ENCODE measurements at places on chromosomes 13 and 19.

DNA sequence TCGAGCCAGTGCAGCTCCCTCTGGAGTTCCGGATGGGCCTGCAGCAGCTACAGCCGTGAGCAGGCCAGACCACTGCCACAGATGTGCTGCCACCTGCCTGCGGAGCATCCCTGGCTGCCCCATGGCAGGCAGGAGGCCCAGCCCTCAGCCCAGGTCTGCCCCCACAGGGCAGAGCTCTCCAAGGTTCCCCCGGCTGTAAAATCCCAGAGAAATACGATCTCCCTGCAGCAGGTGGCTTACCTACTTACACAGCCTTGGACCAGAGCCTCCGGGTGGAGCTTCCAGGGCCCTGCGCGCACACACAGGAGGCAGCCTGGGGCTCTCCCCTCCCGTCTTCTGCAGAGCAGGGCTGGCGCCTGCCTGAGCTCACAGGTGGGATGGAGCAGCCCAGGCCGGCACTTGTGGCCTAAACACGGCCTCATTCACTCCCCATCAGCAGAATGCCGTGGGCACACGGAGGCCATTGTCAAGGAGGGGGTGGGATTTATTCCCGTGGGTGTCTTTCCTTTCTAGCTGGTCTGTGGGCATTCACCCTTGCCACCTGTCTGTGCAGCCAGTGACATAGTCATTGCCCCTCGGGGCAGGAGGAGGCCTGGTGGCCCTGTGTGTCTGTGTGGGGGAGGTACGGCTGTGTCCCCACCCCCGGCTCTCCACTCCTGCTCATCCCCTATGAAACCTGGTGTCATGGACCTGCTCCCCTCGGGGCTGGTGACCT is 118.0 kb downstream of the KDM4B start:
- no peak for DNase-seq

DNA sequence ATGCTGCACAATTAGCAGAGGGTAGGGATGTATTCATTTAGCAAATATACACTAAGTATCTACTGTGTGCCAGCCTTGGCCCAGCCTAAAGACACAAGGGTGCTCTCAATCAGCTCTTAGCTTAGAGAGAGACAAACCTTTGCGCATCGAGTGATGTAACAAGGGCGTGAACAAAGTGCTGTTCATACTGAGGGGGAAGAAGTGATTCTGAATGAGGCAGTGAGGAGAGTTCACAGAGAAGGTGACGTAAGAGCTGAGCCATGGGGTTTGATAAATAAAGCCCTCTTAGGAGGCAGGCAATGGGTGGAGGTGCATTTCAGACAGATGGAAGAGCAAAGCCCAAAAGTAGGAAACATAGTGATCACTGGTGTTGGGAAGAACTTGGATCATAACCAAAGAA is 68.5 kb downstream of the FLT1 start:
- no peak for DNase-seq

- DNase-seq = no peak
Measured at GRCh38 chr19:15666883-15667282, 6.0 kb upstream of the CYP4F12 start.

DNA sequence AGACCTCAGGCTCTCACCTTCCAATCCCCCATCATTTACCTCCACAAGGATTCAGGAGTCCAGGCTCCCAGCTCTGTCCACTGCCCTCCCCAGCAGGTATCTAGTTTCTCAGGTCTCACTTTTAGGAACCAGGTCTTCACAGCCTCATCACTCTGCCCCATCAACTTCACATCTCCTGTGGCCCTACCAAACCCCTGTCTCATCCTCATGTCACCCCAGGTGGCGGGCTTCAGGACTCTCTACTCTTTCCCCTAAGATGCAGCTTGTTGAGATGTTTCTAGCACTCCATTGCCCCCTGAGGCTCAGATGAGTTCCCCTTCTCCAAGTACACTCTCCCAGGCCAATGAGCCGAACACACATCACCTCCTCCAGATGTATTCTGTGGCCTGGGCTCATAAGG is 1.5 kb downstream of the PPFIA3 start:
- DNase-seq = no peak

- DNase-seq = no peak
Measured at GRCh38 chr19:49362929-49363267, 682 bp upstream of the TEAD2 start.

- DNase-seq = no peak
Measured at GRCh38 chr19:14320253-14320652, 61.0 kb upstream of the ADGRE5 start.

- no peak for DNase-seq
Measured at GRCh38 chr13:91053318-91054065, 294.0 kb upstream of the MIR17HG start.

GRCh38 chr19:2543463-2544442 is 67.8 kb downstream of the GADD45B start:
- peak; percentile 99 for DNase-seq

DNA sequence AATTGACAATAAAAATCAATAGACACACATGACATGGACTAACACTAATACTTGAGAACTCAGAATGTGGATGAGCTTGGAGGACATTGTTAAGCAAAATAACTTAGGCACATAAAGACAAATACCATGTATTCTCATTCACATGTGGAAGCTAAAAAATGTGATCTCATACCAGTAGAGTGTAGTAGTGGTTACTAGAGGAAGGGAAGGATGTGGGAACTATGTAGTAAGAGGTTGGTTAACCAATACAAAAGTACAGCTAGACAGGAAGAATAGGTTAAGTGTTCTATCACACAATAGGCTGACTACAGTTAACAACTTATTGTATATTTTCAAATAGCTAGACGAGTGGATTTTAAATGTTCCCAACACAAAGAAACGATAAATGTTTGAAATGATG is 415.8 kb upstream of the KLF12 start:
- DNase-seq = no peak

DNA sequence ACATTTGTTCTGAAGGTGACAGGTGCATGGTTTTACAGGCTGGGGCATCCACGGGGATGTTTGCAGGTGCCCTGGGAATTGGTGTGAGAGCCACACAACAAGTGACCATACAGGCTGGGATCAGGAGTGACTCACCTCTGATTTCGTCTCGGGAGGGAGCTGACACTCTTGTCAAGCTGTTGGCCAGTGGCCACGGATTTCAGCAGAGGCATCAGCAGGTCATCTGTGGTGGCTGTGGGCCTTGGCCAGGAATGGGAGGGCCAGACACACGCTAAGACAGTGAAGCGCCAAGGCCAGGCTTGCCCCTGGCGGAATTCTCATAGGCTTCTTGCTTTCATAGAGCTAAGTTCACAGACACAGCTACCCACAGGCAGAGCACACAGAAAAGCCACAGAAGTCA is 108.6 kb downstream of the HSPH1 start:
- no peak for DNase-seq

- DNase-seq = no peak
Measured at GRCh38 chr19:39557811-39558623, 18.1 kb upstream of the EID2 start.

- no peak for DNase-seq
Measured at GRCh38 chr19:13215572-13216380, 65.6 kb downstream of the IER2 start.

DNA sequence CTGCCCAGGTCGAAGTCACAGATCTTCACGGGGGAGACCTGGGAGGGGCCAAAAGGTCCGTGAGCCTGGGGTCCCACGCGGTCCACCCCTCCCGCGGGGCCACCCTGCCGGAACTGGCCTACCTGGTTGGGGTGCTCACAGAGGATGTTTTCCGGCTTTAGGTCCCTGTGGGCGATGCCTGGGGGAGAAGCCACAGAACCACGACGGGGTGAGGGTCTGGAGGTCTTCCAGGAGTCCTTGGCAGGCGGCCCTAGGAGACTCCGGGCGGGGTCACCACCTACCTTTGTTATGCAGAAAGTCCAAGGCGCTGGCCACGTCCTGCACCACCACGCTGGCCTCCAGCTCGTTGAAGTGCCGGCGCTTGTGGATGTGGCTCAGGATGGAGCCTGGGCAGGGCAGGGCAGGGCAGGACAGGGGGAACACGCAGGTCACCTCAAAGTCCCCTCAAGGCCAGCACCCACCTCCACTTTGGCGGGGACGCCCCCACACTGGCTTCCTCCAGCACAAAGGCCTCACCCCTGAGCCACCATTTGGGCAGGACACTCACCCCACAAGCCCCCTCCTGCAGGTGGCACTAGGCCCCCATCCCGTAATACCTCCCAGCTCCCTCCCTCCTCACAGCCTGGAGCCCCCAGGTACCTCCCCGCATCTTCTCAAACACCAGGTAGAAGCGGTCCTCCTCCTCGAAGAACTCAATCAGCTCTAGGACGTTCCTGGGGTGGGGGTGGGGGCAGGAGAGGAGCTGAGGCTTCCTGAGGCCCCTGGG is 8.4 kb downstream of the MKNK2 start:
- peak; percentile 91 for DNase-seq

DNA sequence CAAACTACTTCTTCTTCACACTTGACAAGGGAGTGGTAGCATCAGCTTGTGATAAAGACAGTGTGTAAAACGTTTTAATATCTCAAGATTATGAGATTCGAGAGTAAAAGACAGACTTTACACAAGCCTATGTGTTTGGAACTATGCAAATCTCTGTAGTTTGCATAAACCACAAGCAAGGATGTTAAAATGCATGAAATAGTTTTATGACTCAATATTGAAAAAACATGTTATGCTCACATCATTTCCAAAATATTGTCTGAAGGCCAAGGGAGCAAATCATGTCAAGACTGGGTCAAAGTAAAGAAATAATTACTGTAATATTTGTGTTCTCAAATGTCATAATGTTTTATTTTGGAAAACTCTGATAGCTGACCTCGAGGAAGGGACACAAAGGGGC is 316.8 kb upstream of the KLF12 start:
- no peak for DNase-seq

- DNase-seq = no peak
Measured at GRCh38 chr13:28492569-28493367, 2.2 kb downstream of the FLT1 start.

GRCh38 chr19:55166530-55167268 is at the start of gene DNAAF3:
DNAAF3 (minus strand) TSS chr19:55166613; CDS start chr19:55166413, 200 bp downstream.
- peak; percentile 95 for DNase-seq

GRCh38 chr19:6068711-6069110 is 41.6 kb downstream of the RFX2 start:
- peak; percentile 8 for DNase-seq

DNA sequence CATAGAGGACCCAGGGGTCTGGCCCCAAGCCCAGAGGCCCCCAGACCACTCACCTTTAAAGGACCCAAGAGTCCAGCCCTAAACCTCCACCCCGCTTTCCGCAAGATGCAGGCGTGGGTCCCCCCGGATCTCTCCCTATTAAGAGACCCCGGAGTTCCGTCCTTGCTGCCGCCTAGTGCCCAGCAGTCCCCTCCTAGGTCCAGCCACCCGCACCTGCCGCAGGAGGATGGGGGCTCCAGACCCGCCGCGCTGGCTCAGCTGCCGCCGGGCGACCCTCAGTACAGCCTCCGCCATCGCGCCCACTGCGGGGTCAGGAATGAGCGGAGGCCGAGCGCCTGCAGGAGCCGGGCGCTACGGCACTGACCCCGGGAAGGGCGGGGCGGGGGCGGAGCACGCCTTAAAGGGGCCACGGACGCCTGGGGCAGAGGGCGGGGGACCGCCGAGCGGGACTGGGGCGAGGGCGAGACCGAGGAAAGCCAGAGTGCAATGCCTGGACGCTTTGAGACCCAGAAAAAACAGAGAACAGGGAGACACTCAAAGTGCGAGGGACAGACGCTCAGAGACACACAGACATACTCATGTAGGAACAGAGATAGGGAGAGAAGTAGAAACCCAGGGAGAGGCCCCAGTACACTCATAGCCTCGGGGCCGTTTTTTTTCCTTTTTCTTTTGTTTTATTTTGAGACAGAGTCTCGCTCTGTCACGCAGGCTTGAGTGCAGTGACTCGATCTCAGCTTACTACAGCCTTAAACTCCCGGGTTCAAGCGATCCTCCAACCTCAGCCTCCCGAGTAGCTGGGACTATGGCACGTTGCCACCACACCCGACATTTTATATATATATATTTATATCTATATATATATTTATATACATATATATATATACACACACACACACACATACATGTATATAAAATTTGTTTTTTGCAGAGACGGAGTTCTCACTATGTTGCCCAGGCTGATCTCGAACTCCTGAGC is at the start of gene ETHE1:
ETHE1 (minus strand) TSS at position 318 of the 976 bp plus-strand sequence; CDS start at position 294, 24 bp downstream.
- peak; percentile 87 for DNase-seq

GRCh38 chr13:93899981-93900380 is 579.5 kb downstream of the DCT start:
- DNase-seq = no peak

DNA sequence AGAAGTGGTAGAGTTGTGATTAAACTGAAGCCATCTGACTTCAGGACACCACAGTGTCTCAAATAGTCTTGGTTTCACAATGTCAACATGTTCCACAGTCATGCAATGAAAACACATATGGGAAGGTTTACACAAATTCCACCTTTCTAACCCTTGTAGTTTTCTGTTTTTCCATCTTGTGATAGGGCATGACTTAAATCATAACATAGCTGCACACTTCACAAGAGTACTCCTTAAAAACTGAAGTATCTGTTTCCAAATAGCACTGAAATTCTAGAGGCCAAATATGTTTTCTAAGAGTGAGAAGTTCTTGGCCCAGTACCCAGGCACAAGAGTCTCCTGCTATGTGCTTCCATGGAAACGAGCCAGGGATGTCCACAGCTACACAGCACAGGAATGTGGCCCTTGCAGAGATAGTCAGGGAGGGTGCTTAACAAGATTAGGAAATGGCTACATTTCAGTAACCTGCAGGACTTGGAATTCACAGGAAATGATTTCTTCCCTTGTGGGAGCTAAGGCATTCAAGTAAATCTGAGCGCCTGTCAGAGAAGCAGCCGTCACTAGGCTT is 269.1 kb downstream of the NDFIP2 start:
- no peak for DNase-seq

GRCh38 chr19:30209617-30210600 is 162.3 kb upstream of the ZNF536 start:
- no peak for DNase-seq

GRCh38 chr19:38522915-38523314 is 89.4 kb downstream of the RYR1 start:
- no peak for DNase-seq

DNA sequence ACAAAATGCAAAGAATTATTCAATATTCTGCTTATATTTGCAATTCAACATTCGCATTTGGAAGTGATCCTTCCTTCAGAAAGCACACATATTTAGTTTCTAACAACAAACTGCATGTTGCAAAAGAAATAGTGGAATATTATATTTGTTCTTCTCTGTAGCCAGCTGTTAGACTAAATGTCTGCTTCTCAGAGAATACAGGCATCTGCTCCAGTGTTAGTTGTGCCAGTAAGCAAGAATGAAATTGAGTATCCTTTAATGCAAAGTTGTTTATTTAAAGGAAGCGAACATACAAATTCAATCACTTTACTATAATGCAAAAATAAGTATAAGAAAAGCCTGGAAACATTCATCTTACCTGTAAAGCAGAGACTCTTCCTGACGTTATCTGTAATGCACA is 663 bp downstream of the SLITRK6 start:
- no peak for DNase-seq

GRCh38 chr19:8503510-8503909 is 1.1 kb upstream of the PRAM1 start:
- no peak for DNase-seq
